ENCODE measurements at places on chromosomes 3 and 15. TPM values are rescaled to one million over a fixed set of nuclear protein-coding genes. Genes with fewer than 3 reads are reported as not detected.

Gene RHOV
- 52.2 TPM for total RNA-seq

Gene TPRG1
- 2.8 TPM for total RNA-seq

Gene STARD9
- total RNA-seq = 1.3 TPM

Gene UBAP1L
- total RNA-seq = 0.35 TPM

Gene BTLA
- total RNA-seq = not detected

Gene GOLGA8Q
- not detected for total RNA-seq

Gene SV2B
- not detected for total RNA-seq

Data from airway epithelial cell (primary cell).